ENCODE measurements at places on chromosomes 6 and 20. TPM values are rescaled to one million over a fixed set of nuclear protein-coding genes. Genes with fewer than 3 reads are reported as not detected.
A peak's percentile ranks its signal among the peaks of the same experiment; 100 is the strongest.

DNA sequence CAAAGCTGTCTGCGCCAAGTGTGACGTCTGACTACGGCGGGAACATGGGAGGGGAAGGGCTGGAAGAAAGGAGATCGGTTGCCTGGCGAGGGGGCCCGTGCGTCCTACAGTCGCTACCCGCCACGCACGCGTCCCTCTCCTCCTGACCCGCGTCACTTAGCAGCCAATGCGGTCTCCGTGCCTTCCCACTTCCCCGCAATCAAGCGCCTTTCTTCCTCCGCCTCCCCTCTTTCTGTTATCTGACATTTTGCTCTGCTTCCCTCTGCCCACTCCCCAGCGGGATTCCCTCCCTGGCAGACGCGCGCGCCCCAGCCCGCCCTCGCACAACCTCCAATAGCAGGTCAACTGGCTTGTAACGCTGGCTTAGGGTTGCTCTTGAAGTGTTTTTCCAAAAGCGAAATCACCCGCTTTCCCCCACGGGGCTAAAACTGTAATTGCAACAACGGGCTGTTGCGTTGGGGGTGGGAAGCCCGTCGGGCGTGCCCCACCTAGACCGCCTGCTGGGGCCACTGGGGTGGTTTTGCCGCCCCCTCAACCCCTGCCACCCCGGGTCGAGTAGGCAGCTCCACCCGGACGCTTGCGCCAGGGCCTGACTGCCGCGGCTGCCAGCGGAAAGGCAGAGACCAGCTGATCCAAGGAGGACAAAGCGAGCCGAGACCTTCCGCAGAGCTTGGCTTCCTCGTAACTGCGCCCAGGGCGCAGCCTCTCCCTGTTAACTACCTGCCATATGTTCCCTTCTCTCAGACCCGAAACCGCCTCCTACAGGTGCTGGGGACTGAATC, 6.2 kb upstream of the SOX4 start:
- no peaks in the 10 kb centered on the region for H3K27me3 ChIP-seq
- peak overlapping the region; percentile 78 for H3K27ac ChIP-seq
- H3K4me1 ChIP-seq, result peaks cover 14% of the 10 kb centered on the region
- no peaks in the 10 kb centered on the region for H3K36me3 ChIP-seq
- DNase-seq, result no peak

GRCh38 chr6:146946559-146946958, 257.7 kb upstream of the STXBP5 start:
- no peak for DNase-seq
- no peaks in the 10 kb centered on the region for H3K4me1 ChIP-seq
- H3K27me3 ChIP-seq, result no peaks in the 10 kb centered on the region
- no peak overlapping the region for H3K27ac ChIP-seq
- no peaks in the 10 kb centered on the region for H3K36me3 ChIP-seq
- H3K4me3 ChIP-seq, result no peak overlapping the region

PRDM13 gene
- not detected for total RNA-seq

TP53TG5 gene
- total RNA-seq, result not detected

DNA sequence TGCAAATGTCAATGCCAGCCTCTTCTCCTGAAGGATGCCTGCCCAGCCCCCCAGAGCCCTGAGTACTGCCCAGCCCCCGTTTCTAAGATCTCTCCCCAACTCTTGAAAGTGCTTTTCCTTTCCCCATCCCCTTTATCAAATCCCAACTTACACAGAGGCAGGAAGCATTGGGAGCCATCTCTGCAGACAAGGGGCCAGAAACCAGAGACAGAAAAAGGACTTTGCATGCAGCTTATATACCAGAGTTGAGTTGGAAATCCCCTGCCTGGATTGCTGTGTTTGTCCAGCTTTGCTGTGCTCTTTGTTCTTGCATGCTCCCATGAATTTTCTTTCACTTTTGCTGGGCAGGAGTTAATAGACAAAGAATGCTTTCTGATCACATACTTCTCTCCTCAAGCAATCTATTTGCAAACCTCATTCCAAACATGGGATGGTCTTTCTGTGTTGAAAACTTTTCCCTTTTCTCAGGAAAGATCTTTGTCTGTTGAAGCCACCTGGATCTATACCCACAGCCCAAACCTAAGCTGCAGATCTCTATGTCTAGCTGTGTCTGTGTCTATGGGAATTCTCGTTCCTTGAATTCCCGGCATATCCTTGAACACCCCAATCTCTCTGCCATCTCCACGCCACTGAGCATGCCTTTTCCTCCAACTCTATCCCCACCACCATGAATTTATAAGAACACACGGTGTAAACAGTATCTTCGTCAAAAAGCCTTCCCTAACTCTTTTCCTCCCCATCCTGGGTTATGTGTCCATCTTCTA, at the start of gene UBD:
Gene UBD (minus strand): TSS at position 209 of the 764 bp plus-strand sequence. CDS start 31 bp downstream, at position 178.
- H3K27ac ChIP-seq, result no peak within 1 kb of the TSS
- no peaks in the 10 kb centered on the region for H3K4me1 ChIP-seq
- no peak within 1 kb of the TSS for H3K4me3 ChIP-seq
- H3K36me3 ChIP-seq, result no peaks in the 10 kb centered on the region
- no peaks in the 10 kb centered on the region for H3K27me3 ChIP-seq

DNA sequence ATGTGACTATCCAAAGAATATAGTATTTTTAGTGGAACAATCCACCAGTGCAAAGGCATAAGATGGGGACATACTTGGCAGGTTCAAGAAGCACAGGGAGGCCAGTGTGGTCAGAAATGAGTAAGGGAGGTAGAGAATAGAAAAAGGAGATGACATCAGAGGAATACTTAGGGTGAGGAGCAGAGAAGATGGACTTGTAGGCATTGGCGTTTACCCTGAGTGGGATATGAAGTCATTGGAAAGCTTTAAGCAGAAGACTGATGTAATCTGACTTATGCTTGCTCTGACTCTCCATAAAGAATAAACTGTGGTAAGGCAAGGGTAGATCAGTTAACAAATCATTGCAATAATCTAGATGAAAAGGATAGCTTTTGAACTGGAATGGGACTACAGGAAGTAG, 228.7 kb downstream of the GJA1 start:
- DNase-seq, result no peak
- no peaks in the 10 kb centered on the region for H3K27me3 ChIP-seq
- H3K4me3 ChIP-seq, result no peak overlapping the region
- no peaks in the 10 kb centered on the region for H3K4me1 ChIP-seq
- H3K36me3 ChIP-seq, result no peaks in the 10 kb centered on the region

GPLD1 gene
- 15.7 TPM for total RNA-seq

PERP gene
- total RNA-seq, result 279 TPM

- no peaks in the 10 kb centered on the region for H3K36me3 ChIP-seq
- no peaks in the 10 kb centered on the region for H3K4me1 ChIP-seq
- H3K4me3 ChIP-seq, result no peak overlapping the region
- no peak overlapping the region for H3K27ac ChIP-seq
Measured at GRCh38 chr6:33971580-33971979, 167.8 kb upstream of the MLN start.

DNA sequence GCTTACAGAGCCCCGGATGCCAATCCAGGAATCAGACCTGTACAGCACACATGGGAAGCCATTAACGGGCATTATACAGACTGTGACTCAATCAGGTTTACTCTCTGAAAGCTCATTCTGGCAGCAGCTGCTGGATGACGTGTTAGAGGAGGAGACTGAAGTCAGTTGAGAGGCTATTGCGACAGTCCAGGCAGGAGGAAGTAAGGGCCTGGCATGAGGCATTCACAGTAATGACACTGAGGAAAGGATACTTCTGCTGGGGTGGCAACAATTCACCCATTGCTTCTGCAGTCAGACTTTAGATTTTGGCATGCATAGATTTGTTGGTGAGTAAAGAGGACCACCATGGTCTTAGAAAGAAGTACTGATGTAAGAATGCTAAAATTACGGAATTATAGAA, 151.0 kb upstream of the HEY2 start:
- H3K4me3 ChIP-seq, result no peak overlapping the region
- H3K27ac ChIP-seq, result no peak overlapping the region
- no peaks in the 10 kb centered on the region for H3K4me1 ChIP-seq
- no peak for DNase-seq
- H3K27me3 ChIP-seq, result no peaks in the 10 kb centered on the region

CRIP3 gene
- total RNA-seq, result not detected

DNA sequence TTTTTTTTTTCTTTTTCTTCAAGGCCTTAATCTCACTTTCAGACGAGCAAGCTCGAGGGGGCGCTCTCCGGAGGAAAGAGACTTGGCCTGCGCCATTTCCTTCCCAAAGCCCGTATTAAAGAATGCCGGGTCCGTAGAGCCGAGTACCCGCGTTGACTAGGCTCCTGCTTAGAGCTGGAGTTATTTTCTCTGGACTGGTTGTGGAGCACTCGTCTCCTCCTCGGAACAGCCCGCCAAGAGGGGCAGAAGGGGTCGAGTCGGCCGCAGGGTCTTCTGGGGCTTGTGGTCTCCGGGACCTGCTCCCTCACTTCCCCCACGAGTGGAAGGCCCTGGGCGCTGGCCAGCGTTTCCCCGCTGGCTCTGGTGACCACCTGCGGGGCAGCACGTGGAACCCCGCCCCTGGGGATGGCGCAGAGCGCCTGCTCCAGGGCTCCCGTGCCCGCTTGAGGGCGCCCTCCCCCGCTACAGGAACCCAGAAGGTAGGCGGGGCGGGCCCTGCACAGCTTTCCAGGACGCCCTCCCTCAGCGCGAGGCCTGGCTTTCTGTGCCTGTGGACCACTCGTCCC, 2.7 kb upstream of the MEI4 start:
- H3K4me3 ChIP-seq, result no peak overlapping the region
- H3K27me3 ChIP-seq, result no peaks in the 10 kb centered on the region
- no peaks in the 10 kb centered on the region for H3K4me1 ChIP-seq
- no peak for DNase-seq
- H3K27ac ChIP-seq, result no peak overlapping the region

- no peaks in the 10 kb centered on the region for H3K36me3 ChIP-seq
- no peaks in the 10 kb centered on the region for H3K27me3 ChIP-seq
- no peak overlapping the region for H3K4me3 ChIP-seq
- no peaks in the 10 kb centered on the region for H3K4me1 ChIP-seq
- no peak for DNase-seq
Measured at GRCh38 chr6:145044641-145045246, 690.6 kb downstream of the EPM2A start.

DNA sequence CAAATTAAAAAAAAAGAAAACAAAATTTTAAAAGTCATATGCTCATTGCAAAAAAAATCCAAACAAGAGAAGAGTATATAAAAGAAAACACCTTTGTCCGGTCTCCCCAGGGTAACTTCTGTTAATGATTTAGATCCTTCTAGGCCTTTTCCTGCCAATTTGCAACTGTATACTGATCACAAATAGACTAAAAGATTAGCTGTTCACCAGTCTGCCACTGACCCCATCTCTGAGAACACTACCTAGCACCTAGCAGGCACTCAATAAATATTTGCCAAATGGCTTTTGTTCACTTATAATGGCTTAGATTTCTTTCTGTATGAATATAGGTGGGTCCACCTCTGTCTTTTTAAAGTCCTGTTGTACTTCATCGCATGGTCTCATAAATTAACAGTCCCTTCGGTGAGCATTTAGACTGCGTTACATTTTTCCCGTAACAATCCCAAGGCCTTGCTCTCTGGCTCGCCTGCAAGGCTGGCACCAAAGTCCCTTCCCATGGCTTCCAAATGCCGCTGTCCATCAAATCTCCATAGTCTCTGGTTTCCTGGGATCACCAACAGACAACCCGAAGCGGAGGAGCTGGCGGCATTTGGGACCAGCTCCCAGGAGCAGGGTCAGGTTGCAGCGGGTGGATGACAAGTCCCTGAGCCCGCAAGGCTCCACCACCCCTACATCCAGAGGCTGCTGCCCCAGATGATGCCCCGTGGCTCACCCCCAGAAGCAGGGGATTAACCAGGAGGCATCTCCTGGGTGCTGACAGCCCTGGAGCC, 11.8 kb downstream of the JPH2 start:
- no peaks in the 10 kb centered on the region for H3K36me3 ChIP-seq
- H3K4me3 ChIP-seq, result no peak overlapping the region
- peaks cover 6% of the 10 kb centered on the region for H3K4me1 ChIP-seq
- H3K27ac ChIP-seq, result no peak overlapping the region
- no peaks in the 10 kb centered on the region for H3K27me3 ChIP-seq

DNA sequence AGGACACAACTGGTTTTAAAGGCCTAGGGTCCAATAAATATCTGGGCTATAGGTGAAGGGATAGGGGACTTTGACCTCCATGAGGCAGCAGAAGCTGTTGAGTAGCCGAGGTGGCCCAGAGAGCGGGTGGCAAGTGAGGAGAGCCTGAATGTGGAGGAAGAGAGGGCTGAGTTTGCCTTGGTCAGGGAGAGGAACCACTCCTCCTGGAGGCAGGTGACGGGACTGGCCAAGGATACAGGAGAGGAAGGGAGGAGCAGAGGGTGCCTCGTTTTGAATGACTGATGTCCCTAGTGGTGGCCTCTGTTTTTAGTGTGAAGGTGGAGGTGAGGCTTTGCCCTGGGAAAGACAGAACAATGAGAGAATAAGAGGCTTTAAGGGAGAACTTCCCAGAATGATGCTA, 19.1 kb upstream of the AAR2 start:
- no peak overlapping the region for H3K27ac ChIP-seq
- H3K4me3 ChIP-seq, result no peak overlapping the region
- no peak for DNase-seq
- H3K4me1 ChIP-seq, result no peaks in the 10 kb centered on the region
- no peaks in the 10 kb centered on the region for H3K36me3 ChIP-seq

DSE gene
- 33.1 TPM for total RNA-seq

DNA sequence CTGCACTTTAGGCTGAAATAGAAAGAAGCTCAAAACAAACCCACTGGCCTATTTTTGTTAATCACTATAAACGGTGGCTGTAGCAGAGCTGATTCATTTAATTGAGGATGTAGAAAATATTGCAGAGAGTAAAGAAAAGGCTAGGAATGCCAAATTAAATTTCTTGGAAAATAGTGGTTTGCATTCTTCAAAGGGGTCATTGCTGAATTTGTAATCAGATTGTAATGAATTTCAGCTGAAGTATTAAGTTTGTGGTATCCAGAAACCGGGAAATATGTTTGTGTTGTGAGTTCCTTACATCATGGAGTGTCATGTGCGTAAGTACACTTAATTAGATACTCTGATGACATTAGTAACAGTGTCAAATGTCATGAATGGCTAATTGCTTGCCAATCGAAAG, 203.0 kb downstream of the SAMD5 start:
- no peaks in the 10 kb centered on the region for H3K36me3 ChIP-seq
- no peak overlapping the region for H3K4me3 ChIP-seq
- H3K27me3 ChIP-seq, result no peaks in the 10 kb centered on the region

DNA sequence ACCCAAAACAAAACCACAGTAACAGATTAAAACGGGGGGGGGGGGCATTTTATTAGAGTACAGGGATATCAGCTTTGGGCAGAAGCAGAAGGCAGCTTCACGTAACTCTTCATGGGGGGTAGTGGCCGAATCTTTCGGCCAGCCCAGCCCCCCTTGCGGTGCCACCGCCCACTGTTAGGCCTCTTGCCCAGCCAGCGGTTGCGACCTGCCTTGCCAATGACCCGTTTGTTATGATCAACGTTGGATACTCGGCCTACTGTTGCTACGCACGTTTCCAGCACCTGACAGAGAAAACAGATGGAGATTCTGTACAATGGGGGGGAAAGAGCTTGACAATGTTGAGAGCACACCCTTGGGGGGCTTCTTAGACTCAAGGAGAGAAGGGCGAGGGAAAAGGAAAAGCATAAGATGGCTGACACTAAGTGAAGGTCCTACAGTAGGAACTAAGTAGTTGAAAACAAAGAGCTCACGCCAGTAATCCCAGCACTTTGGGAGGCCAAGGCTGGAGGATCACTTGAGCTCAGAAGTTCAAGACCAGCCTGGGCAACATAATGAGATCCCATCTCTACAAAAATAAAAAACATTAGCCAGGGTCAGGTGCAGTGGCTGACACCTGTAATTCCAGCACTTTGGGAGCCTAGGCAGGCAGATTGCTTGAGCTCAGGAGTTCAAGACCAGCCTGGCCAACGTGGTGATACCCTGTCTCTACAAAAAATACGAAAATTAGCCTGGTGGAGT, 724 bp upstream of the CUL7 start:
- peaks cover 12% of the 10 kb centered on the region for H3K36me3 ChIP-seq
- no peaks in the 10 kb centered on the region for H3K27me3 ChIP-seq
- peak overlapping the region; percentile 71 for H3K4me3 ChIP-seq

Data from vagina (tissue), 2 donors.